ENCODE measurements at places on chromosomes 12 and 14.

DNA sequence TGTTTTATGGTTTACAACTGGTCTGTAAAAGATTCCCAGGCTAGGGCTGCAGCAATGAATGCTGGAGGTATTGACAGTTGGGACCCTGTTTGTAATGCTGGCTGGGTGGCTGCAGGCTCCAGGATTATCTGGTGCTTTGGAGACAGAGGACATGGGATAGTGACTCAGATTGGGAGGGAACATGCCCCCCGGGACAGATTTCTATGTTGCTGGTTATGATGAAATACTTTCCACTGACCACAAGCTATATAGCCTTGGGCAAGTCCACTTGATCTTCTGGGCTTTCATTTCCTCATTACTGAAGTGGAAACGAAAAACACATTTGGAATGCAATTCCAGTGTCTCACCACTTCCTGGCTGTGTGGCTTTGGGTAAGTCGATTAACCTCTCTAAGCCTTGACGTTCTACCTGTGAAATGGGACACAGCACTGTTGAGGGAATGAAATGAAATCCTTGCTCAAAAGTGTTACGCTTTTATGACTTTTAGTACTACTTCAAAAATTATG is 6.3 kb upstream of the TPCN1 start:
- DNase-seq, result no peak

GRCh38 chr12:57058454-57058853 is 8.5 kb upstream of the MYO1A start:
- no peak for DNase-seq

DNA sequence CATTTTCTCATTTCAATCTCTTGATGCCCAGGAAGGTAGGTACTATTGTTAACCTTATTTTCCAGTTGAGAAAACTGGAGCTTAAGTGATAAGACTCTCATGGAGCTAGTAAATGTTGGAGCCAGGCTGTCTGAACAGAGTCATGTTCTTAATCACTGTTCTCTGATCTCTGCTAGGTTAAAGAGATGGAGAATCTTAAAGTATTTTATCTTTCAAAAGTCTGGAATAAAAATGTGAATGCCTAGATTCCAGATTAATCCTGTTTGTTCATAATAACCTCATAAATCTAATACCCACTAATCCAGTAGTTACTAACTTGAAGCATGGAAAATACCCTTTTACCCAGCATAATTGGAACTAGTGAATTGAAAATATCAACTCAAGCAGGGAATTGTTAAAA is 341.0 kb upstream of the RGS6 start:
- no peak for DNase-seq

GRCh38 chr14:96783043-96783914 is 13.9 kb upstream of the VRK1 start:
- no peak for DNase-seq

DNA sequence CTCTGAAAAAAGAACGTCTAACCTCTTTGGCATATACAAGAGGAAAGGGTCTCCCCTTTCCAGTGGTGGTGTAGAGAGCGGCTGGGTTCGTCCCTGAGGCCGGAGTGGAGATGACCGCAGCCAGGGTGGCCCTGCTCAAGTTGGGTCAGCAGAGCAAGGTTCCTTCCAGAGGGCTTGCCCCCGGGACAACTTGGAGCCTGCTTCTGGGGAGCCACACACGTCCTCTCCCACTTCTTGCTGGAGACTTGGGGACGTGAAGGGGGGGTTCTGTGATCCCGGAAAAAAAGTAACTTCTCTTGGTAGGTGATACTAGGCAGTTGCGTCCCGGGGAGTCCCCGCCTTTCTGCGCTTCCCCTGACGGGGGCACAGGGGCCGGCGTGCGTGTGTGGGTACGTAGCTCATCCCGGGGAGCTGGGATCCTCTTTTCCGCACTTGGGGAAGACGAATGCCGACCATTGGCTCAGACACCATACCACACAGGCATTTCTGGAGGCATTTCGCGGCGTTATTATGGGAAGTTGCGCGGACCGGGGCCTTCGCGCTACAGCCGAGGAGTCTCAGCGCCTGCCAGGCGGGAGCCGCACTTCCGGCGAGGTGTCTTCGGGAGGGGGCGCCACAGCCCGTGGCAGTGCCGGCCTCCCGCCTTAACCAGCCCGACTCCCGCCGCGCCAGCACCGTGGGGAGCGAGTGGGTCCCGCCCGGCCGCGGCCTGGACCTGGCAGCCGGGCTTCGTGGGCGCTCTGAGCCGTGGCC is 14.8 kb upstream of the PAX9 start:
- DNase-seq, result no peak

DNA sequence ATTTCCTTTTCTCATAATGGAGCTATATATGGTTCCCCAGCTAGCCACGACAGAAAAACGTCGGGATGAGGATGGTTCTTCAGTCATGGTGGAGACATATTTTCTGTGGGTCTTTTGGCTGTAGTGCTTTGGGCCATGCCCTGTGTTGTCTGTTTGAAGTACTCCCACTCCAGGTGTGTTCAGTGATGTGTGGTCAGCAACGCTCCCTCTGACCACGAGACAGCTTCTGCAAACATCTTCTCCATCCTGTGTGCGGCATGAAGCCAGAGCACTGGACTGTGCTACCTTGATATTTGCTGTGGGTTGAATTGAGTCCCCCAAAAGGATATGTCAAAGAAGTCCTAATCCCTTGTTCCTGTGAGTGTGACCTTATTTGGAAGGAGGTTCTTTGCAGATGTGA is 931.2 kb downstream of the NRXN3 start:
- no peak for DNase-seq

DNA sequence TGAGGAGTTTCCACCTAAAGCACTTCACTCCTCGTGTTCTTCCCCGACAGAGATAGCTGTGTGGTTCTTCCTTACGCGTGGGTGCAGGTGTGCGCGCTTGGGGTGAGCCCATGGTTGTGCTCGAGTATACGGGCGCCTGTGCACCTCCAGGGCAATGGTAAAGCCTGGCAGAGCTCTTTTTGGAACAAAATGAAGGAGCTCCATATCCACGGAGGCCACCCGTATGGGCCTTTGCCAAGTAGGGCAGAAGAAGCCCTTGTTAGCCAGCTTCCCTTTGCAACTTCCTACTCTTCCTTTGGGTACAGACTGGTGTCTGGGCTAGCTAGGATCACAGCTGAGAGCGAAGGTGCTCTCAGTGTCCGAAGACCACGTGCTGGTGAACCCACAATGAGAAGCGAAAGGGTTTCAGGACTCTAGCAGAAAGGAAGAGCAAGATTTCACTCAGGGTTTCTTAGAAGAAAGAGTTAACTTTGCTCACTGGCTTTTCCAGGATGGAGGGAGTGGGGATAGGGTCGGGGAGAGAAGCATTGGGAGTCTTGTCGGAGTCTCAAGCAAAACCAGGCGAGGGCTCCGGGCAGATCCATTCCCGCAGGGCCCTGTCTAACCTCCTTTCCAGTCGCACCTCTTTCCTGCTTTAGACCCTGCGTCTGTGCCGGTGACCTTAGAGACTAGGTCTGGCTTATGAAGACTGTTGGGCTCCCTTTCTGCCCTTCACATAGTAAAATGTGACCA is 960 bp upstream of the LRFN5 start:
- DNase-seq, result no peak

DNA sequence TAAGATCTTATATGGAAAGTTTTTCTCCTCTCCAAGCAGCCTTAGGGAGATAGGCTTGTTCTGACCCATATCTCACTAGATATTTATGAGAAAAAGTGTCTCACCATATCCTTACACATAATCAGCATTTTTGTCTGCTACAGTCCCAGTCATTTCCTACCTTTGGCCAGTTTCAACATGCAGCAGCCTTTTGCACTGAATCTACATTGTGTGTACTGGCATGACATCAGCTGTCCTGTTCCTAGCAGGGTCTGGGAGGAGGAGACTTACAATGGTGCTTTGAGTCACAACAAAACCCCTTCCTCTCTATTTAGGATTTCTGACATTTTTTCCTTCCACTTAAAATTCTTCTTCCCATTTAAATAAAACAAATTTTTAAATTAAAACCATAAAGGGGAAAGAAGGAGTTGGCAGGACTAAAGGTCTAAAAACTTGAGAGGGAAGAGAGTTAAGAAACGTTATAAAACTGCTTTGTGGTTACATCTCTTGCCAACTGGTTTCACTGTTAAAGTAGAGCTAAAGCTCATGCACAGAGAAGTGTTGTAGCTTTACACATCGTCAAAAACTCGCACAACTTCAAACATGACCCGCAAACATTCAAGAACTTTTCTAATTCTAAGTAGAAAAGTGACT is 53.3 kb upstream of the CERS5 start:
- DNase-seq, result no peak

- DNase-seq, result no peak
These were observed 42.5 kb upstream of the BCAT1 start for GRCh38 chr12:24991209-24992049.

DNA sequence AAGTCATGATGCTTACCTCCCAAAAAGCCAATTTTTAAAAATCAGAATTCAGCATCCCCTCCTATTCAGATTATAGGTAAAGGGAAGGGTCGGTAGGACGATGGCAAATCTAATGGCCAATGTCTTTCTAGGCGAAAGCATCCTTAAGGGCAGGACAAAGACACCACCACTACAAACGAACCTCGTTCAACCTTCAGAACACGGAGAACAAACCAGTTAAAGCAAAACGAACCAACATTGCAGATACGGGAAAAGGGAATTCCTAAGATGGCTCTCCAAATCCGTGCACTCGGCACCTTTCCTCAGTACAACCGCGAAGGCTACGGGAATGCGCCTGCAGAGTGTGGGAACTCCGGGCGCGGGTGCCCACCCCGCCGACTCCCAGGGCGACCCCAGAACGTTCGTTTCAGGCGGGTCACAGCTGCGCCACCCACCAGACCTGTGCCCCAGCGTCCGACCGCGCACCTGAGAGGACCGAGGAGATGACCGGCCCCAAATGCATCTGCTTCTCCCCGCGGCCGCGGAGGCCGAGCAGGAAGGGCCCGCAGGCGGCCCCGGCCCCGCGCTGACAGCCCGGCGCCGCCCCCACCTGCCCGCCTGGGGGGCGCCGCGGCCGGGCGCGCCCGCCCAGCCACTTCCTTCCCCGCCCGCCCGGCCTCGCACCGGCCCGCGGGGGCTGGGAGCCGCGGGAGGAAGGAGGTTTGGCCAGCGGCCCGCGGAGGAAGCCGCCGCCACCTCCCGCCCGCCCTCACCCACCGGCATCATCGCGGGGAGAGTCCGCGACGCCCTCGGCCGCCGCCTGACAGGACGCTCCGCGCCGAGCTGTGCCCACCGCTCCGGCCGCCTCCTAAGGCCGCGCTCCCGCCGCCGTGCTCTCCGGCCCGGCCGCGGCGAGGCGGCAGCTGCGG is 578 bp downstream of the PPP1R13B start:
- DNase-seq, result no peak

DNA sequence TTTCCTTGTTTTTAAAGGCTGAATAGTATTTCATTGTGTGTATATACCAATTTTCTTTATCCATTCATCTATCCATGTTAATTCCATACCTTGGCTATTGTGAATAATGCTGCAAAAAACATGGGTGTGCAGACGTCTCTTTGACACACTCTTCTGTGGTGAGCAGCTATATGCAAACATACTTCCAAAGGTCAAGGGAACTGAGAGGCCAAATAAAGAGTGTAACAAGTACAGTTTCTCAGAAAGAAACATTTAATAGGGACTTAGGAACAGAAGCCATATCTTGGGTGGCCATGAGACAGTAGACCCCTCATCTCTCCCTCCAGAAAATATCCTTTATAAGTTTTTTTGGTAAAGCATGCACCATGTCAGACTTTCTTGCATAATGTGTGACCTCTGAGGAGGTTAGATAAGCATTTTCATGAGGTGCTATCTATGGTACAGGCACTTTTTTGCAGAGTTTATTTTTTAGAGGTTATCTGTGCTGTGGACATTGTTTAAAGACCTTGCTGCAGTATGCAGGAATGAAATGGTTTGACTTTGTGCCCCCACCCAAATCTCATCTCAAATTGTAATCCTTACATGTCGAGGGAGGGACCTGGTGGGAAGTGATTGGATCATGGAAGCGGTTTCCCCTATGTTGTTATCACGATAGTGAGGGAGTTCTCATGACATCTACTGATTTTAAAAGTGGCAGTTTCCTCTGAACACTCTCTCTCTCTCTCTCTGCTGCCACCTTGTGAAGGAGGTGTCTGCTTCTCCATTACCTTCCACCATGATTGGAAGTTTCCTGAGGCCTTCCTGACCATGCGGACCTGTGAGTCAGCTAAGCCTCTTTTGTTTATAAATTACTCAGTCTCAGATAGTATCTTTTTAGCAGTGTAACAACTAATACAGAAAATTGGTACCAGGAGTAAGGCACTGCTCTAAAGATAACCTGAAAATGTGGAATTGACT is 1202.3 kb downstream of the GALC start:
- DNase-seq, result no peak

GRCh38 chr14:99552021-99552553 is 51.9 kb downstream of the CCDC85C start:
- DNase-seq, result no peak

DNA sequence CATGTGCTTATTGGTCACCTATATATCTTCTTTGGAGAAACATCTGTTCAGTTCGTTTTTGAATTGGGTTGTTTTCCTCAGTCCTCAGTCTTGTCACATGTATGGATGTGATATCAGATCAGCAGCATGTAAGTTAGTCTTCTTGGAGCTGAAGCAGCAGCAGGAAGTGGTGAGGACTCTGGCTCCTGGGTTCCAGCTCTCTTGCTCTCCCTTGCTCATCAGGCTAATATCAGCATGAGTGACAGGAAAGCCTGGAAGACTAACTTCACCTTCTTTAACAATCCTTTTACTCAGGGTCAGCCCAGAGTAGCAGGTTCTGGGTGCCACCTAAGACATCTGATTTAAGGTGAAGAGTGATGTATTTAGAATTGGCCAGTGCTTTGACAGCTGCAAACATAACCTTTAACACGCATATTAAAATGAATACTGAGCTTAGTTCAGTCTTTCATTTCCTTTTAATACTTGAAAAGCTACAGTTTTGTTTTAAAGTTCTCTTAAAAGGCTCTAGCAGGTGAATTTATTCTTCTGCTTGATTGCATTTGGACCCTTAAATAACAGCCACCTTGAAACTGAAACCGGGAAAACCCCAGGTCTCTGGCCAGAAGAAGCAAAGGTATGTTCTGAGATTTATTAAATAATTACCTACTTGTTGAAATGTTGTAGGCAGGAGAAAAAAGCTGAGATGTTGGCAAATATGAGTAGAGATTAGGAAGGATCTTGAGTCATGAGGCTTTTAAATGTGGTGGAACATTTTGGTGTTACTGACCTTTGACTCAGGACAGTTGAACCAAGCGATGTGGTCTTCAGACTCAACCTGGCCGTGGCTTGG is 54.3 kb downstream of the DRAM1 start:
- no peak for DNase-seq

- DNase-seq, result no peak
These were observed 10.1 kb downstream of the PTGDR start for GRCh38 chr14:52277552-52277951.
